ENCODE measurements at places on chromosomes 5 and 9.

DNA sequence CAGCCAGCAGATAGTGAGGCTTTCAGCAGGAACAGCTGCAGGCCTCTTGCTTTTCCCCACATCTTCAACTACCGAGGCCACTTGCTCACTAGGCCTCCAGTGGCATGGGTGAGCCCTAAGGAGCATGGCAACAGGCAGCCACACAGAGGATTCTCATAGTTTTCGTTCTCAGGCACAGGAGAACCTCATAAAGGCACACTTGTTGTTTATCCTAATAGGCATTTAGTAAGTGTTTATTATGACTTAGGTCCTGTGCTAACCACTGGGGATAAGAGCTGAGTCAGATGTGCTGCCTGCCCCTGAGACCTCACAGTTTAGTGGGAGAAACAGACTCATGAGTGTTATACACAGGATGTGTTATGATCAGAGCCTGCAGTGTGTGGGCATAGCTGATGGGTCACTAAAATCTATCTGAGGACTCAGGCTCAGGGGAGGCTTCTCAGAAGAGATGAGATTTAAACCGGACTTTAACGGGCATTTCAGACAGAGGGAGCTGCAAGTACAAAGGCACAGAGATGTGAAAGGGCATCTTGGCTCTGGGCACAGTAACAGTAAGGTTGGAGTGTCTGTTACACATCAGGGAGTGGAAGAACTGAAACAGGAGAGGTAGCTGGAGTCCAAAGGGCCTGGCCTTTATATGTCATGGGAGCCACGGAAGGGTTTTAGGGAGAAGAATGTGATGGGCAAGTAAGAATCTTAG is 21.0 kb upstream of the HEMGN start:
- no peak overlapping the region for H3K27ac ChIP-seq
- DNase-seq = no peak
- H3K4me1 ChIP-seq = no peaks in the 10 kb centered on the region
- H3K4me3 ChIP-seq = no peak overlapping the region

GRCh38 chr5:1341863-1342262 is 3.0 kb downstream of the CLPTM1L start:
- peaks cover 11% of the 10 kb centered on the region for H3K4me1 ChIP-seq
- no peak overlapping the region for H3K27ac ChIP-seq
- H3K4me3 ChIP-seq = peak overlapping the region; percentile 53
- H3K27me3 ChIP-seq = peaks cover 12% of the 10 kb centered on the region
- peaks cover 27% of the 10 kb centered on the region for H3K36me3 ChIP-seq

GRCh38 chr5:108747111-108747773 is 455 bp upstream of the FER start:
- peak overlapping the region; percentile 91 for H3K4me3 ChIP-seq
- H3K27ac ChIP-seq = peak overlapping the region; percentile 98
- DNase-seq = no peak
- H3K4me1 ChIP-seq = peaks cover 10% of the 10 kb centered on the region

DNA sequence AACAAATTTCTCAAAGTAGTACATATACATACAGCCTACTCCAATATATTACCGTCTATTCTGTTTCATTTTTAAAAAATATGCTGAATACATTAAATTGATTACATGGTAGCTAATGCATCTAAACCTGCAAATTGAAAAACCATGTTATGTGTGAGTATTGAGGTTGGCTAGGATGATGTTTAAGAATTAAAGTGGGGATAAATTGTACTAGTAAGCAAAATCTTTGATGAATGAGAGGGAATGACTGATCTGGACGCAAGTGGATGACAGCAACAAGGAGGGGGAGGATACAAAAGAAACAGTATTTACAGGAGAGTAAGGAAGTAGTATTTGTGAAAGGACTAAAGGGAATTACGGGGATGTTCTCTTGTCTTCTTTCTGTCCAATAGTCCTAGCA is 37.4 kb downstream of the RAD50 start:
- H3K36me3 ChIP-seq = no peaks in the 10 kb centered on the region
- no peak overlapping the region for H3K4me3 ChIP-seq
- no peak for DNase-seq
- peaks cover 10% of the 10 kb centered on the region for H3K4me1 ChIP-seq

- H3K36me3 ChIP-seq = no peaks in the 10 kb centered on the region
- H3K4me3 ChIP-seq = no peak overlapping the region
- DNase-seq = no peak
- peaks cover 14% of the 10 kb centered on the region for H3K4me1 ChIP-seq
- H3K27ac ChIP-seq = peak overlapping the region; percentile 43
Measured at GRCh38 chr5:81787474-81788242, 36.8 kb upstream of the SSBP2 start.
